ENCODE measurements at places on chromosomes 4 and X. TPM values are rescaled to one million over a fixed set of nuclear protein-coding genes. Genes with fewer than 3 reads are reported as not detected.

GRCh38 chrX:133689997-133690599 is 274.8 kb upstream of the GPC4 start:
- DNase-seq = no peak

- no peak for DNase-seq
These were observed 209.1 kb downstream of the CBR4 start for GRCh38 chr4:168800926-168801325.

- no peak for DNase-seq
These were observed 4.5 kb downstream of the RPL10 start for GRCh38 chrX:154402622-154403127.

- DNase-seq = no peak
These were observed 12.9 kb downstream of the PALLD start for GRCh38 chr4:168509786-168510185.

Gene L1CAM
- 7.0 TPM for total RNA-seq

GRCh38 chr4:22744478-22745062 is 51.8 kb downstream of the GBA3 start:
- DNase-seq = no peak

Gene CLDN2
- total RNA-seq = 0.70 TPM

Gene NSG1
- 1.2 TPM for total RNA-seq

DNA sequence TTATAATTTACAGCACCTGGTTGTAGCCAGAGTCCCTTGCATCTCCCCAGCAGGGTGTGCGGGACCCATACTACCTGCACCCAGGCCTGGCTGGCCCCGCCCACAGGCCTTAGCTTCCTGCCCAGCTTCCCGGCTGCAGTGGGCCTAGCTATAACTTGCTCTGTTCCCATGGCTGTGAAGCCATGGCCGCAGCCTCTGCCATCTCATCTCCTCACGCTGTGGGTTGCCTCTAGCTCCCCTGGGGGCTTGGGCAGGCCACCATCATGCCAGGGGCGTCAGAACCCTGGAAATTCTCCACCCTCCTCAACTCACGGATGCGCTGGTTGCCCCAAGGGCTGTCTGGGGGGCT is 26.1 kb upstream of the SORBS2 start:
- DNase-seq = no peak

- no peak for DNase-seq
These were observed 66.6 kb downstream of the ATP10D start for GRCh38 chr4:47551682-47552081.

DNA sequence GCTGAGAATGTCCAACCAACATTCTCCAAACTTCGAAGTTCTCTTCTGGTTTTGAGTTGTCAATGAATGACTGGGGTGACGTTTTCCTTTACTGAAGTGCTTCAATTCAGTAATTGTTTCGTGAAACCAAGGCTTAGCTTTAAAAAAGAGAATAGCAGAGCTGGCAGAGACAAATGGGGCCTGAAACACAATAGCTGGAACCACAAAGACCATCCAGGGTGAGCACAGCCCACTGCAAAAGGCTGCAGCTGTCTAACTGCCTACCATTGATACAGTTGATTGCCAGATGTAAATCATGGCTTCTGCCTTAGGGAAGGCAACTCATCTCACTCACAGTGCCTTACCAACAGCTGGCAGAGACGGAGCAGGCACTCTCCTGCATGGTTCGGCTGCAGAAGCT is 78.7 kb upstream of the ZNF518B start:
- DNase-seq = no peak

Gene SEL1L3
- 98.3 TPM for total RNA-seq

Gene AMTN
- not detected for total RNA-seq

GRCh38 chr4:185738820-185739219 is 73.2 kb downstream of the SORBS2 start:
- no peak for DNase-seq

GRCh38 chr4:79831119-79831528 is 241.9 kb downstream of the ANTXR2 start:
- DNase-seq = no peak

Gene DGKK
- total RNA-seq = not detected

- no peak for DNase-seq
These were observed 11.0 kb upstream of the ADGRG2 start for GRCh38 chrX:19133231-19133630.

Gene TMLHE
- 33.9 TPM for total RNA-seq

Gene MOSPD2
- 14.4 TPM for total RNA-seq

Gene TMEM31
- total RNA-seq = 0.43 TPM

Gene SUPT20HL2
- total RNA-seq = 0.12 TPM

DNA sequence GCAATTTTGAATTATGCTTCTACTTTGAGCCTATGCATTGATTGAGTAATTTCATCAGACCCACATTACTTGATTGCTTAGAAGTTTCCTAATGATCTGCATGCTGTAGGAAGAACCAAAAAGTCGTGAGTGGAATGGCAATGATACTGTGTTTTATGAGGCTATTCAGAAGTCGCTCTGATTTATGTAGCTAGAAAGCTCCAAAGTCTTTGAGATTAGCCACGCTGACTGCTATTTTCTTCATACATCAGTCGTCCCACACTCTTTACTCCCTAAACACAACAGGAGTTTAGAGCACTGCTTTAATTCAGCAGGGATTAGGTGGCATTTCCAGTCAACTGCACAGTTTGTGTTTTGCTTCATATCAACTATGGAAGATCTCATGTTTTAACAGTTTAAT is 4.1 kb downstream of the GRID2 start:
- DNase-seq = no peak

- DNase-seq = peak; percentile 85
These were observed 185.4 kb downstream of the OR13H1 start for GRCh38 chrX:131729295-131729694.

Gene ERVMER34-1
- total RNA-seq = 0.24 TPM

- DNase-seq = no peak
These were observed 276.5 kb upstream of the CTSO start for GRCh38 chr4:156230176-156230575.

Gene IL9R
- 1.0 TPM for total RNA-seq

Gene TCEANC
- total RNA-seq = 4.0 TPM

GRCh38 chr4:100898844-100899243 is 381.0 kb upstream of the EMCN start:
- no peak for DNase-seq

DNA sequence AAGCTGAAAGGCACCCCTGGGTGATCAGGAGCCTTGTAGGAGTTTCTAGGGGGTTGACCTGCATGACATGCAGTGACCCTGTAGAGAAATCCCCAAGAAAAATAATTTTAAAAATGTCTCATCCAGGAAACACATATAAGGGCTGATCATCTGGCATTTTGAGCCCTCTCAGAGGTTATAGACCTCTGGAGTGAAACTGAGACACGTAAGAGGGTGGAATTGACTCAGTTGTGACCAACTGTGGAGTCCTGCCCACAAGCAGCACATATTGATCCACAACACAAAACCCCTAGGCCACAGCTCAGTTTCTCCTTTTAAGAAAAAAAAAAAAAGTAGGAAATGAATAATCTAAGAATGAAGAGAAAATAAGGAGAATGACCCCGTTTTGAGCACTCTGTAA is 32.5 kb upstream of the MTMR8 start:
- no peak for DNase-seq

Gene NDP
- not detected for total RNA-seq

DNA sequence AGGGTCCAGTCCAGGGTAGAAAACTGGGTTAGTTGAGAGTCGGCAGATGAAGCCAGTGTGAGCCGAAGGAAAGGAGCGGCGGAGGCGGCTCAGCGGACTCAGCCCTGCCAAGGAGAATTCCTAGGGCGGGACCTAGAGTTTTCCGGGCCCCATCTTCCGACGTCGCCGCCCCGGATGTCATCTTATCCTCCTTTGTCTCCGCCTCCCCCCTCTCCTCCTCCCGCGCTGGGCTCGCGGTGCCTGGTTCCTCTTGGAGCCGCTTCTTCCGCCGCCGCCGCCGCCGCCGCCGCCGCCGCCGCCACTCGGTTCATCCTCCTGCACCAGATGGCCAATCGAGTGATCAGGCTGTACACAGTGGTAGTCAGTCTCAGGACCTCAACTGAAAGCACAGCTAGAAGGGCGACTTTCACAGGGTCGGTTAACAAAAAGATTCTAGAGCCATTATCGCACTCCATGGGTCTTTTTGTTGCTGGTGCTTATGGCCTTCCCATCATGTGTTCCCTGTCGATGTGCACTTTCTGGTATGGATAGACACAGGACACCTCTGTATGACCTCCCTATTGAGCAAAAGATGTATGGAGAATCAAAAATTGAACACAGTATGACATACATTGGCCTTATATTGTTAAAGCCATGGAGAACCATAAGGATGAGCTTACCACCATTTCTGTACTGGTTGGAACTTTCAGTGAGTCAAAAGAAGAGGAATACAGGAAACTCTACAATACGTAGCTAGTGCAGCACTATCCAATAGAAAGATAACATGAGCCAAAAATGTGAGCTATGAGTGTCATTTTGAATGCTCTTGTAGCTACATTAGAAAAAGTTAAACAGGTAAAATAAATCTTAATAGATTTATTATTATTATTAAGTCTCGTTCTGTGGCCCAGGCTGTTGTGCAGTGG is 32.4 kb upstream of the THOC2 start:
- DNase-seq = peak; percentile 86

Gene UGT2A2
- not detected for total RNA-seq

DNA sequence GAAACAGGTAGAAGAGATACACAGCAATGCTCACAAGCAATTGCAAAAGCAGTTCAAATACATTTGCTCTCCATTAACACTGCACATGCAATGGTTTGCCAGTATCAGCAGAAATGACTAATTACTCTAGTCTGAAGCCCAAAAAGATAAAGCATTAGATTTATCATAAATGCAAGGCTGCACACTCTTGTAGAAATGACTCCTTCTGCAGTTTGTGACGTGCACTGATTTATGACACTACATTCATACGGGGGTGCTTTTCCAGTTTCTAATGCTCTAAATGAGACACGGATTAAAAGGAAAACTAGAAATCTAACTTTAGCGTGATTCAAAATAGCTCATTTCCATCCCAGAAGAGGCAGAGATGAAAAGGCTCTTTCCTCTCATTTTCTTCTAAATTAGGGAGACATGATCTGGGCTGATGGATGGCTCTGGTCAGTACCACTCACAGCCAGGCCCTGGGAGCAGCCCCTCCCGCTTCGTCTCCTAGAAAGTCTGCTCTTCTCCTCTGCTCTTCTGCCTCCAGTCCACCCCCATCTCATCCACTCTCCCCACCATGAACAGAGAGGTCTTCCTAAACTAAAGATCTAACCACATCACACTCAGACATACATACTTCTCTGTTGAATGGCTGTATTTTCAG is 33.2 kb downstream of the PPP2R2C start:
- no peak for DNase-seq

- no peak for DNase-seq
These were observed 117.9 kb upstream of the FAM9B start for GRCh38 chrX:9151772-9152307.

GRCh38 chr4:41155194-41155830 is 59.0 kb downstream of the APBB2 start:
- no peak for DNase-seq

DNA sequence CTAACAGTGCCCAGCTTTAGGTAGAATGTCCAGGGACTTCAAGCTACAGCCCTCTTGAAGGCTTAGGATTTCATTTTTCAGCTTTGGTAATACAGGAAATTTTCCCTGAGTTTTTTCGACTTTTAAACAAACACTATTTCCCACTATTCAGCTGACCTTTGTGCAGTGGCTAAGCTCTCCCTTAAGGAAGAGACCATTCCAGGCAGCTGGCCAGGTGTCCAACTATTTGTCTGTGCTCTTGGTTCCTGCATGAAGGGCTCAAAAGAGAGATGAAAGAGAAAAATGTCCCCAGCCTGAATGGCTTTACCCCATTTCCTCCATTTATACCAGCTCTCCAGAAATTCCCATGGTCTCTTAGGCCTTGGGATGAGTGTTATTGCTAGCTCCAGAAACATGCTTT is 111.9 kb upstream of the KLF8 start:
- DNase-seq = no peak

GRCh38 chr4:121555315-121556107 is 141.3 kb downstream of the ANXA5 start:
- DNase-seq = no peak

DNA sequence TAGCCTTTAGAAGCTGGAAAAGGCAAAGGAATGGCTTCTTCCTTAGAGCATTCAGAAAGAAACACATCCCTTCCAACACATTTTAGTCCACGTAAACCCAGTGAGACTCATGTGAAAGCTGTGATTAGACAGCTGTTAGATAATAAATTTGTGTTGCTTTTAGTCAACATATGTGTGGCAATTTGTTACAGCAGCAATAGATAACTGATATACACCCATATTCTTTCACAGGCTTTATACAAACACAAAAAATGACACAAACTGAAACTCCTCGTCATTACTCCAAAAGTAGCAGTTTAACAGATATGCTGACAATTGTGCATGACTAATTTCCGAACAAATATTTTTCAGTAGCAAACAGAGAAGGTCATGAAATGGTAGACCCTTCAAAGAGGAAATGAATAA is 65.3 kb downstream of the ANTXR2 start:
- DNase-seq = no peak

DNA sequence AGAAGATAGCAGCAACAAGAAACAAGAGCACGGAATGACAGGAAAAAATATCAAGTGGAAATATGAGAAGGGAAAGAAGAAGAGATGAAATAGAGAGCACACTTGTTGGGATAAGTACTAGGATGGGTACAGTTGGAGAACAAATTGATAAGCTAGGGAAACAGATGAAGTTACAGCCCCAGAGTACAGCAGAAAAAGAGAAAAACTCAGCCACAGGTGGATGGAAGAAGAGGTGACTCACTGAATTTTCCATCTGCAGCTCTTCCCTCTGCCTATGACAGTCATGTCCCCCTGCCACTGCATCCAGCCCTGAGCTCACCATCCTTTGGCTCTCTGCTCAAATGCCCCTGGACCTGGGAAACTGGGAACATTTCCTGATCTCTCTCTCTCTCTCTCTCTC is 209.0 kb downstream of the BCOR start:
- no peak for DNase-seq
